Mammary epithelial cell (primary cell): ENCODE measurements at places on chromosomes 12 and 14. TPM values are rescaled to one million over a fixed set of nuclear protein-coding genes. Genes with fewer than 3 reads are reported as not detected.

- DNase-seq = no peak
Observed at GRCh38 chr12:40327535-40327934, 102.7 kb downstream of the LRRK2 start.

DNA sequence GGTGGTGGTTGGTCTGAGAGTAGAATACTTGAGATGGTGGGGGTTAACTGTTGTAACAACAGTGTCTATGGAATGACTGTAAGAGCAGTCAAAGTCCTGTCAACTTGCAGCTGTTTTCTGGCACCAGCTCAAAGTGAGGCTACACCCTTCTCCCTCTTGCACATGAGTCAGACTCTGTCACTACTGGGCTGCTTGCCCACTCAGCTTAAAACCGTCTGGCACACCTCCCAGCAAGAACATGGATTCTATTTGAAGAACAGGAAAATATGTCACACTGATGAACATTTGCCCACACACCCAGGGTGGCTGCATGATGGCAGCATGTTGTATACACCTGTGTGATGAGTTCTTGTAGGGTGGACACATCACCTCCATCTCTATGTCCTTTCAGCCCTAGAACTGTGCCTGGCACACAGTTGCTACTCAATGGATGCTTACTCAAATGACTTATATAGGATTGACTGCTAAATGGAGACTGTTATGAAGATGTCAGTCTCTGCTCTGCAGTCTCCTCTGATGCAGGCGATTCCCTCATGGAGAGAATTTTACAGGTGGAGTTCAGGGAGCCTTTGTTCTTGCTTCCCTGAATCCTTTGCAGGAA lies 19.3 kb upstream of the SERPINA6 start:
- DNase-seq = peak; percentile 99

The NRXN3 gene
- 0.08 and 0.75 TPM in 2 replicates for total RNA-seq

The ZNF641 gene
- total RNA-seq = 11.0 and 14.1 TPM in 2 replicates

GRCh38 chr14:96204151-96205058 lies at the start of gene BDKRB2:
TSS of gene BDKRB2 (plus strand) at chr14:96204839. CDS start at chr14:96237108, 32,269 bp downstream.
- DNase-seq = peak; percentile 85

The TSPAN19 gene
- 0.67 TPM for total RNA-seq

- no peak for DNase-seq
Observed at GRCh38 chr12:20421421-20421820, 53.1 kb downstream of the PDE3A start.

The TPPP2 gene
- total RNA-seq = not detected

- no peak for DNase-seq
Observed at GRCh38 chr14:19828314-19828713, 24.7 kb downstream of the OR4N2 start.

- DNase-seq = no peak
Observed at GRCh38 chr14:91857614-91858013, 9.7 kb downstream of the TC2N start.

DNA sequence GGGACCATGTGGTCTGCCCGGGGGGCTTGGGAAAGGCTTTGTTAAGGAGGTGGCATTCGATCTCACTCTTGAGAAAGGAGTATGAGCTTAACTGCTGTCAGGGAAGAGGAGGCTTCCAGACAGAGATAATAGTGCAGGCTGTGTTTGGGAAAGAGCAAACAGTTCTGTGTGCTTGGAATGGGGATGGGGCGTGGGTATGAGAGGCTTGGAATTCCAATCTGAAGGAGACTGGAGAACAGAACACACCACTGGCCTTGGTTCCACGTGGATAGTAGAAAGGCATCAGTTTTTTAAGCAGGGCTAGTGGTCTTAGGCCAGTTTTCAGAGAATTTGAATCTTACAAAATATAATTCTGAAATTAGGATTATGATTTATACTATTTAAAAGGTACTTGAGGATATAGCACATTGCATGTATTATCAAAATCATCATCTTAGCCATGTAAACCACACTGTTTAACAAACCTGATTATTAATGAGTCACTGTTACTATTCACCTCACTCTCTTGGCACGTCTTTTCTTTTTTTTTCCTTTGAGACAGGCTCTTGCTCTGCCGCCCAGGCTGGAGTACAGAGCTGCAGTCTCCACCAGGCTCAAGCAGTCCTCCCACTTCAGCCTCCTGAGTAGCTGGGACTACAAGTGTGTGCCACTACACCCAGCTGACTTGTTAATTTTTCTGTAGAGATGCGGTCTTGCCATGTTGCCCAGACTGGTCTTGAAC lies 38.5 kb upstream of the KCNK13 start:
- DNase-seq = peak; percentile 49

- DNase-seq = peak; percentile 44
Observed at GRCh38 chr12:67002720-67003119, 266.4 kb upstream of the CAND1 start.

- peak; percentile 25 for DNase-seq
Observed at GRCh38 chr12:79069009-79069408, 204.4 kb downstream of the SYT1 start.

The EML1 gene
- total RNA-seq = 1.4 and 2.8 TPM in 2 replicates

GRCh38 chr14:104507443-104507842 lies 72.1 kb upstream of the C14orf180 start:
- DNase-seq = no peak

DNA sequence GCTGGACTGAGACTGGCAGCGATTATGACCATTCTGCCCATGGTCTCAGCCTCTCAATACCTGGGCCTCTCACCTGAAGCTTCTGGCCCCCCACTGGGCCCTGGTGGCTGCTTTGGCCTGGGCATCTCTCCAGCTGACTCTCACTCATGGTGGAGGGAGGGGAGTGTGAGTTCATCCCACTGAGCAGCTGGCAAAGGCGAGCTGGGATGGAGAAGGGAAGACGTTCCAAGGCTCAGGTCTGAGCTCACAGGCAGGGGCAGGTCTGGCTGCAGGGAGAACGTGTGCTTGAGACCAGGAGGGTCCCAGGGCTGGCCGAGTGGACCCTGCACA lies 103.5 kb downstream of the TMEM121 start:
- no peak for DNase-seq

The TPCN1 gene
- total RNA-seq = 45.5 and 62.3 TPM in 2 replicates

DNA sequence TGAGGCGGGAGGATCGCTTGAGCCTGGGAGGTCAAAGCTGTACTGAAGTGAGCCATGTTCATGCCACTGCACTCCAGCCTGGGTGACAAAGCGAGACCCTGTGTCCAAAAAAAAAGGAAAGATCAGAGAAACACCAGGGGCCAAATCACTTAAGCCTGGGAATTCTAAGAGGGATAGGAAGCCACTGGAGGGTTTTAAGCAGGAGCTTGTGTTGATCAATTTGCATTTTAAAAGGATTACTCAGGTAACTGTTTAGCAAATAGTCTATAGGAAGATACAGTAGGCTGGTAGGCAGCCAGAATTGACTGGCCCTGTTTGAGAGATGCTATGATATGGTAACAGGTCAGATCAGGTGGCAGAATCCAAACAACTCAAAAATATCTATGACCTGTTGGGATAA lies 162.7 kb downstream of the SPTSSA start:
- DNase-seq = no peak

GRCh38 chr12:46387670-46388069 lies 15.1 kb upstream of the SLC38A2 start:
- DNase-seq = no peak

DNA sequence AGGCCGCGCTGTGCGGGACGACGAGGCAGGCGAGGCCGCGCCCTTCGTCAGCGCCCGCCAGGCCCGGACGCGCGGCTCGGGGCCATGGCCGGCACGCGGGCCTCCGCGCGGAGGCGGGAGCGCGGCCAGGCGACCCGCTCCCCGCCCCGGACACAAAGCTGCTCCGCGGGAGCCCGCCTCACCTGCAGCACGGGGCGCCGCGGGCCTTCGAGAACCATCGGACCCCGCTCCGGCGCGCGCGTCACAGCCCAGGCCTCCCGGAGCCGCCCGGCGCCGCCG lies 342 bp downstream of the DICER1 start:
- no peak for DNase-seq

- DNase-seq = no peak
Observed at GRCh38 chr12:6135071-6135470, 10.6 kb upstream of the VWF start.

- DNase-seq = peak; percentile 30
Observed at GRCh38 chr14:90087433-90087832, 25.6 kb downstream of the KCNK13 start.

The SPIC gene
- not detected for total RNA-seq

DNA sequence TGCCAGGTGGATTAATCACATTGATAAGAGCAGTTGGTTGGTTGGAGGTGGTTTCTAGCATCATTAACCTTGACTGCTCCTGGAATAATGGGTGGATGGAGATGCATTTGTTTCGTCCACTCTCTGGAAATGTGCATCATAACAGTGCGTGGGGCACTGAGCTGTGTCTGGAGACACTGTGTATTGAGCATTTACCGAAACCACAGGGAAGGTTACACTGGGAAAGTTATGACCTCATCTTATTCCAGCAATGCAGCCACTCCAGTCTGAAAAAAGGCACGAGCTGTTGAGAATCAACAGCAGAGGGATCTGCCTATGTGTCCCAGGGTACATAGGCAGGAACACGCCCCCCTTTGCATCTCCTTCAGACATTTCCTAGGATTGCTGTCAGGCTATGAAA lies 27.2 kb downstream of the RNFT2 start:
- no peak for DNase-seq

- no peak for DNase-seq
Observed at GRCh38 chr12:77830583-77831351, at the start of gene NAV3. TSS of gene NAV3 (plus strand) at chr12:77830894. CDS start at chr12:77831462, 568 bp downstream.

The EML5 gene
- total RNA-seq = 2.0 and 2.7 TPM in 2 replicates

GRCh38 chr14:39169541-39169900 lies 612 bp downstream of the TRAPPC6B start:
- DNase-seq = peak; percentile 39

DNA sequence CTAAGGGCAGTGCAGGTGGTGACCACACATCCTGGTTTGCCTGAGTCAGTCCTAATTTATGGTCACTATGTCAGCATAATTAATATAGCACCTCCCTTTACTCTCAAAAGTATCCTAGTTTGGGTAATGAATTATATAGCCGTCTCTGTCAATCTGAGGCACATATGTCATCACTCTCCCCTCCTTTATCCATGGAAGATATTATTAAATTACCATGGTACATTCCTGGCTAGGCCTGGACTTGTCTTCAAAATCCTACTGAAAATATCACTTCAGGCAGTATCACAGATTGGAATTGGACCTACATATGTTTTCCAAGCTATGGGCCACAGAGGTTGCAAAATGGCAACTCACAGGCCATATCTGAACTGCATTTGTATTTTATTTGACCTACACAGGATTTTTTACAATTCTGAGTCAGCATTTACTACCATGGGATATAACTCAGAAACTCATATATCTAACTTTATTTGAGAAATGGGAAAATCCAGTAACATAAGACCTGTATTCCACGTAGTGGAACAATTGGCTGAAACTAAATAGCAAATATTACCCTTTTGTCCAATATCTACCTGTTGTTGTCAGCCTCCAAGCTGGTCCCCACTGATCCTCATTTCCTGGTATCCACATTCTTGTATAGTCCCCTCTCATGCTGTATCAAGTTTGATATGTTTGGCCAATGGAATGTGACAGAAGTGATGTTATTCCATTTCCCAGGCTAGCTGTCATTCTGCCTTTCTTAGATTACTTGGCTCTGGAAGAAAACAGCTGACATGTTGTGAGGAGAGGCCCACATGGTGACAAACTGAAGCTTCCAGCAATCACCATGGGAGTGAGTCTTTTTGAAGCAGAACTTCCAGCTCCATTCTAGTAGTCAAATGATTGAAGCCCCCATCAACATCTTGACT lies 102.5 kb upstream of the MDM1 start:
- DNase-seq = peak; percentile 29

DNA sequence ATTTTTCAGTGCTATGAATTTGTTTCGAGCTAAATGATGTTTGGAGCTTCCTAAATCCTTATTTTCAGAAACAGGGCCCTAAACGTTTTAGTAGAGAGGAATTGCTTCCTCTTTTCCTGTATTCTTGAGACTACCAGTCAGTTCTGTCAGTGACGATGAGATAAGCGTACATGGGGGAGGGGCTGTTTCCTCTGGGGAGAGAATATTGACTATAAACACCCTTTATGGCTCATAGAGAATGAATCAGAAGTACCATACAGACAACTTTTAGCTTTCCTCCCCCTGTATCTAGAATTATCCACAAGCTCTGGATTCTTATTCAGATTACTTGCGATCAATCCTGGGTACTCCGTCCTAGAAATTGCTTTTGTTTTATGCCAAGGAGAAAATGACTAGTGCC lies 5.1 kb downstream of the TBK1 start:
- DNase-seq = no peak

GRCh38 chr14:72045885-72046284 lies 113.7 kb downstream of the RGS6 start:
- DNase-seq = no peak

The AQP2 gene
- total RNA-seq = not detected

DNA sequence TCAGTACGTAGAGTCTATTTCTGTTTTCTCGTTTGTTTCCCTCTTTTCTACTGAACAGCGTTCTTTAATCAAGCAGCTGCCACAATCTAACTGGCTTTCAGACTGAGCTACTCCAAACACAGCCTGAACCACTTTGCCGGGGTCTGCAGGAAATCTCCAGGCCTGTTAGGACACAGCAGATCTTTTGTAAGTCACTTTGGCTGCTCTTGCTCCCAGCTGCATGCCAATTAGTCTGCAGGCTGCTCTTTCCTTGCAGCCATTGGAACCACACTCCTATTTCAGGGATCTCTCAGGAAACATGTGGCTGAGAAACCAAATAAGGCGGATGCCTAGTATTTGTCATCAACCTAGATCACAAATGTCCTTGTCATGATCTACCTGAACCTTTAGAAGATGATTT lies 73.6 kb downstream of the TMTC1 start:
- DNase-seq = no peak

The DLK1 gene
- not detected for total RNA-seq

GRCh38 chr14:66003082-66003730 lies 483.0 kb upstream of the CCDC196 start:
- peak; percentile 67 for DNase-seq

DNA sequence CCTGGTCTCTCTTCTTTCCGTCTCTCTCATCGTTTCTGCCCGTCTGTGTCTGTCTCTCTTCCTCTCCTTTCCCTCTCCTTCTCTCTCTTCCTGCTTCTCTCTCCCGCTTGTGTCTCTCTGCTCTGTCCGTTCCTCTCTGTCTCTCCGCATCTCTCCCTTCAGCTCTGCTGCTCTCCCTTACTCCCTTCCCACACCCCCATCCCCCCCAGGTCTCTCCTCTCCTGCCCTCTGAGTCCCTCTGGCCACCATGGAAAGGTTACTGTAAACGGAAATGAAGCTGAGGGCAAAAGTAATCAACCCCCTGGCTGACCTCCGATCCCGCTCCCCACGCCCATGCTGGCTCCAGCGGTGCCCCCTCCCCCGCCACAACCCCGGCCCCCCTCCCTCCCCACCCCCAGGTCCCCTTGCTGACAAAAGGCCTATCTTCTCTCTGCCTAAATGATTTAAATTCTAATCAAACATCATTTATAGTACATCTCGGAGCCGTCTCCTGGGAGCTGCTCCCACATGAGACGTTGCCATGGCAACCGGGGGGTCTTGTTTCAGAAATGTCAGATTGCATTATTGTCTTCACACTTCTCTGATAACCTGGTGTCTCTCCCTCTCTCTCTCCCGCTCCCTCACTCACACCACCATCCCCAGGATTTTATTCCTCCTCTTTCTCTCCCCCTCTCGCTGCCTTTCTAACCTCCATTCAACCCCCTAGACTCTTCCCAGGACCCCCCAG lies 203.8 kb downstream of the RBM19 start:
- DNase-seq = no peak

The GCN1 gene
- total RNA-seq = 99.4 and 109 TPM in 2 replicates

GRCh38 chr14:64645220-64645892 lies 58.9 kb upstream of the PLEKHG3 start:
- peak; percentile 64 for DNase-seq

GRCh38 chr12:132635076-132635955 lies 16.7 kb downstream of the P2RX2 start:
- DNase-seq = no peak

The P2RX2 gene
- not detected for total RNA-seq

- DNase-seq = no peak
Observed at GRCh38 chr12:117658226-117658625, 296.8 kb upstream of the NOS1 start.
